D721Med (cell line): ENCODE measurements at places on chromosomes 5 and 9.

DNA sequence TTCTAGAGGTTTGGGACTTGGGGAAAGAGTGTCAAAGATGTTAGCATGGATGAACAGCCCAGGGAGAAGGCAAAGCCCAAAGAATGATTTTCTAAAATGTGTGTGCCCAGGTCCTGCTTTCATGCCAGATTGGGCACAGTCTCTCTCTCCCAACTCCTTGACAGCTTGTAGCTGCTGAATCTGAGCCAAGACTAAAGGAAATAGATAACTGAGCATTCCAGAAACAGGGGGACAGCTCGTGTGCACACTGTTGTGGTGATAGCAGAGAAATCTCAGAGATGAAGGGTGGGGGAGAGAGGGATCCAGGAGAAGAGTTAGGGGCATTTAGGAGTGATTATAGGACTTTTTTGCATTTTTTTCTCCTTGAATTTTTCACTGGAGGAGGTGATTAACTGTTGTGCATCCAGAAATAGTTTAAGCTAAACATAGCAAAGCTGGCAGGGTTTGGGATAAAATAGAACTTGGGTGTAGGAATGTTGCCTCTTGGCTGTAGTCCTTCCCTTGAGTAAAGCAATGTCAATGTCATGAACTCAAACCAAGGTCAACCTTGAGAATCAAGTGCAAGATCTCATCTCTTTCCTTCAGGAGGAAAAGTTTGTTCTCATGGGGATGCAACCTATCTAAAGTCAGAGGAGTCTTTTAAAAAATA, 245.9 kb downstream of the SH3GL2 start:
- no peak for DNase-seq

- DNase-seq: no peak
Observed at GRCh38 chr5:14385019-14385418, 196.6 kb upstream of the OTULINL start.

DNA sequence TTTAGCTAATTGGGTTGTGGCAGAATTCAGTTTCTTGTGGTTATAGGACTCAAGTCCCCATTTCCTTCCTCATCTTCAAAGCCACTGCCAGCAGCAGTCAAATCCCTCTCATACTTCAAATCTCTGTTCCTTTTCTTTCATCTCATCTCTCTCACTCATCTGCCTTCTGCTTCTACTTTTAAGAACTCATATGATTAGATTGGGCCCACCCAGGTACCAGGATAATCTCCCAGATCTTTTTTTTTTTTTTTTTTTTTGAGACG, 8.0 kb upstream of the REEP5 start:
- DNase-seq: no peak

- no peak for DNase-seq
Observed at GRCh38 chr9:91395106-91395552, 28.5 kb downstream of the NFIL3 start.

DNA sequence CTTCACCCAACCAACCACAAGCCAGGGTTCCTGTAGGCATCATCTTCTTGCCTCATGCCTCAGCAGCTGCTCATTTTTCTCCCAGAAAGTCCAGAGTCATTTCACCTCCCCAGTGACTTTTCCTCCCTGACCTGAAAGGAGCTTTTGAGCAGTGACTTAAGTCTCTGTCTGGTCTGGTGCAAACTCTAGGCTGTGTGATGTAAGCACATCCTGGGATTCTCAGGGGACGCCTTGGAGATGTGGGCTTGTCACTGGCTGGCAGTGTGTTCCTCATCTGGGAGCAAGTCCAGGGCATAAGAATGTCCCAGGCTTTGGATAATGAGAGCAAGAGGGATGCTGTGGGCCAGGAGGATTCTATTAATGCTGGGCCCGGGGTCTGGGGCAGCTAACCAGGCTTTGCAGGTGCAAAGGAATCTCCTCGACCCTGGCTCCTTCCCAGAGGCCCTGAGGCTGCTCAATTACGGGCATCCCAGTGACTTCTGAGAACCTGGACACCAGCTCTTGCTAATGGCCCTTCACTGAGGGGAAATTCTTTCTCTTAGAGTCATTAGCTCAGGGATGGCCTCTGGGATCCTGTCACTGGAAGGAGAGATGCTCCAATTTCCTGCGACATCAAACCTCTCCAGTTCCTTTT, 211.0 kb upstream of the PANK3 start:
- DNase-seq: no peak

DNA sequence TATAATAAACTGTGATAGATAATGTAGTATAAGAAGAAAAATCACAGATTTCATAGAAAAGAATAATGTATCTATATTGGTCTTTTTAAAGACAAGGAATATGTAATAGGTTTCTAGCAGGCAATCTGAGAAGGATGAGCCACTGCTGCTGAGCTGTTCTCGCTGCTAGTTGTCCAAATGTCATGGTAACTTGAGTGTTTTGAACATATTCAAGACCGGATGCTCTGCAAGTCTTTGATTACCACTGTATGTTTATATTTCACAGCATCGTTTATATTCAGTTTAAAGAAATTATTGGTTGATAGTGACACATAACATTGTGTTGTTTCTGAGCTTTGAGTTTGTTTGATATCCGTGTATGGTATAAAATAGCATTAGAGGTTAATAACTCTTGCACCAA, 9.6 kb downstream of the C5orf47 start:
- DNase-seq: no peak

DNA sequence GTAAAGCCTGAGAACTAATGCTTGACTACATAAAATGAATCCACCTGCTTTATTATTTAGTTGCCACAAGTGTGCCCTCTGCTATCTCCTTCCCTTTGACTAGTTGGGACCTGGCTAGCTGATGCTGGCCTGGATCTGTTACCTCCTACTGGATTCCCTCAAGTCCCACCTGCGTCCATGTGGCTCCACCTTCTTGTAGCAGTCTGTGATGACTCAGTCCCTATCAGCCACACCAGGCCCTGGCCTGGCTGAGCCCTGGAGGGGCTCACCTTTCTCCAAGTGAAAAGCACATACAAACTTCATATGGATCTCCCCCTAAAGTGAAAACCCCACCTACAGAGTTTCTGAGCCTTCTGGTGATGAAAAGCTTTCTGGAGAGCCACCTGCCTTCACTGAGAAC, 611.4 kb downstream of the SEMA5A start:
- no peak for DNase-seq
